Posterior cingulate gyrus (tissue), 11 donors: ENCODE measurements at places on chromosomes 2 and 18.
A peak's percentile ranks its signal among the peaks of the same experiment; 100 is the strongest.

DNA sequence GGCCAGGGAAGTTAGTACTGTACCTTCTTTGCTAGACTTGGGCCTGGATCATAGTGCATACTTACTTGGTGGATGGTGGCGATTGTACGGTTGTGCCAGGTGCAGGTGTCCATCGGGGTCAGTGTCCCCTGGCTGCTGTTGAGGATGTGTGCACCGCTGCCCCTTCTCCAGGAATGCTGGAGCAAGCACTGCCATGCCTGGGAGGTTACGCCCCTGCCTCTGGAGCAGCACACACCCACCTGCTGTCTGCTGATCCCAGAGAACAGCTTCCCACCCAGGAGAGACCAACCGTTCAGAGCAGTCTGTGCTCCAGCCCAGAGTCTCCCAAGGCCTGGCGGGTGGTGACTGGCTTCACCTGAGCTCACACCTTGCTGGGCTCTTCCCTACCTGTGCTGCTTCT, 286.8 kb upstream of the HS6ST1 start:
- DNase-seq, result no peak

DNA sequence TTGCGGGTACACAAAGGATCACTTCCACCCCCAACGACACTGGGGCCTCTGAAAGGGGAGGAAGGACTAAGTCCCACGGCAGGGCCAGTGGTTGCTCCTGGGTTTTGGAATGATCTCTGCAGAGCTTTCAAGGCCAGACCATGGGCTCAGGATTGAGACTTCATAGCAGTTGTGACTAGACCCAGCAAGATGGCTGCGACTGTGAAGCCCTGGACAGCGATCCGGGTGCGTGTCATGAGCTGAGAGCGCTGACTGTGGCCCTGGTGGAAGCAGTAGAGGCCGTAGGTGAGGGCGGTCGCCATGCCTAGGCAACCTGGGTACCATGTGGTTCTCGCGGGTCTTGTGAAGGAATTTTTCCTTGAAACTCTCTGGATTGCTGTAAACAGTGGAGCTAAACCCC, 27.3 kb downstream of the NCL start:
- DNase-seq, result no peak

GRCh38 chr2:2642906-2643890, 312.1 kb upstream of the MYT1L start:
- DNase-seq, result no peak

- no peak for DNase-seq
Observed at GRCh38 chr2:166381-166780, 97.5 kb downstream of the SH3YL1 start.

- DNase-seq, result no peak
Observed at GRCh38 chr2:165837122-165837521, 43.1 kb upstream of the GALNT3 start.

- DNase-seq, result no peak
Observed at GRCh38 chr2:30807249-30807648, at the start of gene CAPN13. Gene CAPN13 (minus strand): TSS chr2:30807446. CDS start chr2:30787325, 20,121 bp downstream.

GRCh38 chr18:13570856-13571495, 155.4 kb downstream of the FAM210A start:
- DNase-seq, result no peak

DNA sequence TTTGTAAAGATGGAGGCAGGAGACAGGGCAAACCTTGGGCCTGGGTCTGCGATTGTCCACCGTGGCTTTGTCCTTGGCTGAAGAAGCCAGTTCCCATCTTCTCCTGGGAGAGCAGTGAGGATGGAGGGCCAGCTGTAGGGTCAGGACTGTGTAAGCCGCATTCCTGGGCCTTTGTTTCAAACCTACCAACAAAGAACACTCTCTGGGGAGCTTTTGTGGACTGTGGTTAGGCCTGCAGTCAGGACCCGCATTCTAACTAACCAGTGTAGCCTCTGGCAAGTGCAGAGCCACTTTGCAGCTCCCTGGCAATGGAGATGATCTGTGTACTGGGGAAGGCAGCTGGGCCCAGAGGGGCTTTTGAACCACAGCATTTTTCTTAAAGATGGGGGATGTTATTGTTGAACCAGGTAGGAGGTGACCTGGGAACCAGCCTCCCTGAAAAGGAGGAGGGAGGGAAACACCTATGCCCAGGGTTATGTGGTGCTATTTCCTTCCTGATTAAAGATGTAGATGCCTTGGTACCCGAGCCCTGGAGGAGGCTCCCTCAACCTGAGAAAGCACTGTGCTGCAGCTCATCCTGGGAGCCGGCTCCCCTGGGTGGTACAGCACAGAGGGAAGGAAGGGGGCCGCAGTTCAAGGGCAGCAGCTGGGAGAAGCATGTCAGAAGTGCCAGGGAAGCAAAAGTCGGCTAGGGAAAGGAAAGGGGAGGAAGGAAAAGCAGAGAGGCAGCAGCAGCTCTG, 12.7 kb upstream of the SMAD4 start:
- peak; percentile 71 for DNase-seq

- no peak for DNase-seq
Observed at GRCh38 chr2:220987839-220988238, 584.3 kb downstream of the EPHA4 start.

GRCh38 chr2:54927751-54928615, 122.3 kb downstream of the RTN4 start:
- no peak for DNase-seq

- no peak for DNase-seq
Observed at GRCh38 chr2:215290980-215291599, 20.8 kb upstream of the ATIC start.

DNA sequence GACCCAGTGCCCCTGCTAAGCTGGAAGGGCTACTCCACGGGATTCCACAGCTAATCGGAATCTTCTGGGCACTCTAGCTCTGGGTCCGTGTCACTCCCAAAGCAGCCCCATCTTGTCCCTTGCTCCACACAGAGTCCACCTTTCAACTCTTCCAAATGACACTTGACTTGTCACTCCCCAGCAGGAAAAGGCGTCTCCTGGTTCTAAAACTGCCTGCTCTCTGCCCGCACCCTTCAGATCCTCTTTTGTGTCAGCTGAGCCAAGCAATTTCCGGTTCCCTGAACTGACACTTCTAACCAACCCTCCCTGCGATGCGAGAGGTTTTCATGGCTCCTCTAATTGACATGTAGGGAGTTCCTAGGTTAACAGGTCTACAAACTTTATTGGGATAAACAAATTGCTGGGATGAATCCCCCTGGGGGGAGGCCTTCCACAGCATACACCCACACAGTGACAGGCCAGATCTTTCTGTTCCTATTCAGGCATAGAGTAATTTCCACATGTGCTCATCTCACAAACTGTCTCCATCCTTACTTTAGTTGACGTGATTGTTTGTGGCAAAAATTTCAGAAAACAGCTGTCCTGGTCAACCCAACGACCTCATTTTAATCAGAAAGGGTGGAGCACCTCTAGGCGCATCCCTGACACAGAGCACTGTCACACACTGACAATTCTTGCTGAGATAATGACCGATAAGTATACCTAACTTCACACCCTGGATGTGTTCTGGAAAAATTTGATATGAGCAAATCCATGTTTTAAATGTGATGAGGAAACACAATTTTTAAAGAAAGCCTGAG, 104.9 kb downstream of the RBMS1 start:
- no peak for DNase-seq

- DNase-seq, result no peak
Observed at GRCh38 chr2:158618891-158619490, 162.2 kb downstream of the PKP4 start.

DNA sequence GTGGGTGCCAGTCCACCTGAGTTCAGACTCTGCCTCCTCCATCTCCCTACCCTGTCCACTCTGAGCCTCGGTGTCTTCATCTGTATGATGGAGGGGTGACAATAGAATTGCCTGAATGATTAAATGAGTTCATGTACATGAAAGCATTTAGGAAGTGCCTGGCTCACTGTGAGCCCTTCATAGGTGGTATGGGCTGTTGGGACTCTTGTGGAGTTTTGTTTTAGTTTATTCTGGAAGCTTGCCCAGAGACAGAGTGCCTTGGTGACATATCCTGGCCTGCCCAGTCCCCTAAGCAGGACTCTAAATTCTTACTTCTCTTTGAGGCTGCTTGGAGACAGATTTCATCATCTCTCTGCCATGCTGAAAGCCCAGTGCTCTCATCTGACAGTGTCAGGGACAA, 24.5 kb upstream of the GIGYF2 start:
- no peak for DNase-seq

DNA sequence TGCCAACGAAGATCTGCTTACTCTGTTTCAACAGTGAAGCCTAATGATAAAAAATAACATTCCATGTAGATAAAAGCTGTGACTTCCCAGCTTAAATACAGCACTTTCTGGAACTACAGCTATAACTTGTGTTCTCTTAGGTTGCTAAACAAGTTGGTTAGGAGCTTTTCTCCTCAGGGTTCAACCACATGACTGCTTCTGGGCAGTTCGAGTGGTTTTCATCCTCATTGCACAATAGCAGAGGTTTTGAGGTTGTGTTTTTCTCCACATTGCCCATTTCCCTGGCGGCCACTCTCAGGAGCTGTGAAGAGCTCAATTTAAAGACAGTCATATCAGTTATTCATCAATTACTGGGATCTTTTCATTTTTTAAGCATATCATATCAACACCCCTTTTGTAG, 102.2 kb upstream of the CYP1B1 start:
- DNase-seq, result no peak

DNA sequence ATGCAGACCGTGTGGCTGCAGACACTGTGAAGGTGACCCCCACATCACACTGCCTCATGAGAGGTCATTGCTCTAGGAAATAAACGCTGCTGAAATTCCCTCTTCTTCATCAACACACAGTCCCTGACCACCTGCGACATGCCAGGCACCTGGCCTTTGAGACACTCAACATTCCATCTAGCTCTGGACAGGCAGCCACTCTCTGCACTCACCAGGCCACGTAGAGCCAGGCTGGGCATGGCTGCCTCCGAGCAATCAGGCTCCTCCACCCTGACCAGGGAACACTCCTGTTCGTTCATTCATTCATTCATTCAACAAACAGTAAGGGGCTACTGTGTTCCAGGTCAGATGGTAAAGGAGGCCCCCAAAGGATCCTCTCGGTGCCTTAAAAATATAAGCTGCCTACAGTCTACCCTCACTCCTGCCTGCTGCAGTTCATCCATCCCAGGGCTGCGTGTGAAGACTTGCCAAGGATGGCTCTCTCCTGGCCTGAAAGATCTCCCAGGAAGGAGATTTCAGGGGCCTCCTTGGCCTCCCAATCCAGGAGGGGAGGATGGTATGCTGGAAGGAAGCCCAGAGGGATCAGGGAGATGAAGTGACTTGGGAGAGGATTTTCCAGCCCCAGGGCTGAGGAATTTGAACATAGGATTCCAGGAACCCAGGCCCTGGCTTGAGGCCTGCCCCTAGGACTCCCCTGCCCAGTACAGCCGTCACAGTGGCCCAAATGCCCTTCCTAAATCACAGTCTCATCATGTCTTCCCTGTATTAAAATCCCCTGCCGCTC, 66.7 kb downstream of the TNS1 start:
- no peak for DNase-seq

GRCh38 chr2:118224895-118225311, 136.6 kb downstream of the INSIG2 start:
- no peak for DNase-seq

DNA sequence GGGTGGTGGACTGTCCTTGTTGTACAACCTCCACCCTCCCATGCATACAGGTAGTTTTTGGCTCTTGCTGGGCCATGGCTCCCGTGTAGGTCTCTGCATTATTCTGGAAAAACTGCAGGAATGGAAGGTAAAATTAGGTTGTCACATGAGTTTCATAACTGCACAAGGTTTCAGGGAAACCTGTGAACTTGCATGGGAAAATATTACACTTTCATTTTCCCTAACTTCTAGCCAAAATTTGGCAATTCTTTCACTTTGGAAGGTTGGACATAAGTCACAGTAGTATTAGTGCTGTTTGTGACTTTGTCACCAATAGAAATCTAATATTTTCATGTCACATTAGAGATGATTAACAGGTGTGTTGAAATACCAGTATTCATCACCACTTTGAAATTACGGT, 118.1 kb upstream of the MGAT5 start:
- no peak for DNase-seq

- DNase-seq, result no peak
Observed at GRCh38 chr2:181823405-181823804, 68.1 kb upstream of the ITPRID2 start.

- no peak for DNase-seq
Observed at GRCh38 chr18:53441761-53442414, 782.6 kb downstream of the MBD2 start.

DNA sequence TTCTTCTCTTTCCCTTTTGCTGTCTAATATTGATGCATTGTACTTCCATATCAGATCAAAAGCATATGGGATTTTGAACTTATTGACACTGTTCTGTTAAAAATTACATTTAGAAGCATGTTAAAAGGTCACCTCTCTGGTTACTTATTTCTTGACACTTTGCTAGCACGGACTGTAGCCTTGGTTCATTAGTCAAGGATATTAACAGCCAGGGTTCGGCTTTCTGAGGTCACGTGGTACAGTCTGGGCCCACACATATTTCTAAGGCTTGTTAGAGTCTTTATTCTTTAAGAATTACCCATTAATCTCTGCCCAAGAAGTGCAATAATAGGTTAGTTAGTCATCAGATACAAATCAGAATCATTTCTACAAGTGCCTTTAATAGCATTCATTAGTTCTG, 1035.8 kb upstream of the FANCL start:
- no peak for DNase-seq

- no peak for DNase-seq
Observed at GRCh38 chr18:11821643-11822237, 29.5 kb upstream of the CHMP1B start.

- DNase-seq, result no peak
Observed at GRCh38 chr2:171791361-171791760, 102.7 kb downstream of the SLC25A12 start.

- no peak for DNase-seq
Observed at GRCh38 chr2:20035955-20036666, 15.3 kb downstream of the LAPTM4A start.

- DNase-seq, result no peak
Observed at GRCh38 chr2:159546716-159547430, 69.5 kb downstream of the BAZ2B start.

DNA sequence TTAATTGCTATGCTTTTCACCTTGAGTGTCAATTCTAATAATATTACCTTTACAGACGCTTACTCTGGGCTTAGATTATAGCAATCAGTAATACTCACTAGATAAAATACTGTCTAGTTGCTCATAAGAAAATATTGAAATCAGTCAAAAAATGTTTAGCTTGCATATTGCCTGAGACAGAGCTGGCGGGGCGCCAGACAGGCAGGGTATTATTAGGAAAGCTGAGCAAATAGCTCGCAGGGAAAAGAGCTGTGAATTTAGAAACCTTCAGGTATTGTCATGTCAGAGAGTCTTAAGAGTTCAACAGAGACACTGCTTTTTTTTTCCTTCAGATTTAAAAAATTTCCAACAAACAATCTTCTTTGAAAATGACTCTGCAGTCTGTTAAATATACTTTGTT, 118.4 kb downstream of the MEIS1 start:
- no peak for DNase-seq

GRCh38 chr2:238302087-238302486, 13.7 kb upstream of the PER2 start:
- no peak for DNase-seq
